T-helper 2 cell (primary cell): ENCODE measurements at places on chromosomes 11 and 22.

DNA sequence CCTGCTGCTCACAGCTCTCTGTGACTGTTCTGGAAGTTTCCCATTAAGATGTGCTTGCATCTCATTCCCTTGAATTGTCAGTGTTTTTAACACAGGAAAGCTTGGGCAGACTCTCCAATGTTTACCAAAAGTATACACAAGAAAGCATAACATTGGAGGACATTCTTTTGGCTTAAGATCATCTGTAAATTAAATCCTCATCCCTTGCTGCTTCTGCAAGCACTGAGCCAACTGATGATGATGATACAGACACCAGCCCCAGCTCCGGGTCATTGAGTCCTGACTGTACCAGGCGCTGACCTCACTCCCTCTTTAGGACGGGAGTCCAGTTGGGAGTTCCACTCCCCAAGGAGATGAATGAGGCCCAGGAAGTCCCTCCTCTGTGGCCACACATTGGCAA lies 23.8 kb downstream of the CD82 start:
- no peak for DNase-seq

DNA sequence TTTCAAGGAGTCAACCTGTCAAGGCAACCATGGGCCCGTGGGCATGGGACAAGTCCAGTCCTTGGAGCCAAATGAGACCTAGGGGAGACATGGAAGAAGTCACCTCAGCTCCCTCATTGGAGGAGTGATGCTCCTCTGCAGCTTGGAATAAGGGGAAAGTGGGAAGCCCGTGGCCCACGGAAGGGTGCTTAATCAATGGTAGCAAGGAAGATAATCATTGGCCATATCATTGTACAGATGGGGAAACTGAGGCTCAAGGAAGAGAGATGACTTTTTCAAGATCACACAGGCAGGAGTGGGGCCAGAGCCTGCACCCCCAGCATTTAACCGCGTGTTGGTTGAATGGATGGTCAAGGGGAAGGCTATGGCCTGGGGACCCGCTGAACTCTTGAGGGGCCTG lies 133.0 kb downstream of the OSBP2 start:
- DNase-seq, result no peak

- DNase-seq, result no peak
Measured at GRCh38 chr22:22401381-22401780, 107.2 kb downstream of the ZNF280B start.

GRCh38 chr11:26607725-26608506 lies 35.9 kb upstream of the MUC15 start:
- no peak for DNase-seq

DNA sequence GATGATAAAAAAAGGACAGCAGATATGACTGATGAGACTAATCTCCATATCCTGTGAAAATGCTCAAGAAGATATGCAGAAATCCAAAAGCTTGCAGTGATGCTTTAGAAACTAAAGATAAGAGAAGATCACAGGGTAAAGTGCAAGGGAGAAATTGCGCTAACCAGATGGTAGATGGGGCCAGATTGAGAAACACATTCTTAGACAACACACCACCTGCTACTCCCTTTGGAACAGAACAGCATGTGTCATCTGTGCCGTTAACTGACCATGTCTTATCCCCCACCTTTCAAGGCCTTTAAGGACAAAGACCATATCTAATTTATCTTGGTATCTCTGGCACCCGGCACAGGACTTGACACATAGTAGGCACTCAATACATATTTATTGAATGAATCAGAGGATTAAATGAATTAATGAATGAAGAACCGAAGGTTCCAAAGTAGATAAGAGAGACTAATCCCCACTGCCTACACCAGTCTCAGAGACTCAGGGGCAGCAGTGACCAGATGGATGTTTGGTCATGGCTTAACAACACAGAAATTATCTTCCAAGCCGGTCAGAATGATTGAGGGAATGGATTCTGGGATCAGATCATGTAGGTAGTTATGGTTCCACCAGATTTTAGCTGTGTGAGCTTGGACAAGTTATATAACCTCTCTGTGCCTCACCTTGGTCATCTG lies 12.3 kb upstream of the P2RY2 start:
- no peak for DNase-seq

DNA sequence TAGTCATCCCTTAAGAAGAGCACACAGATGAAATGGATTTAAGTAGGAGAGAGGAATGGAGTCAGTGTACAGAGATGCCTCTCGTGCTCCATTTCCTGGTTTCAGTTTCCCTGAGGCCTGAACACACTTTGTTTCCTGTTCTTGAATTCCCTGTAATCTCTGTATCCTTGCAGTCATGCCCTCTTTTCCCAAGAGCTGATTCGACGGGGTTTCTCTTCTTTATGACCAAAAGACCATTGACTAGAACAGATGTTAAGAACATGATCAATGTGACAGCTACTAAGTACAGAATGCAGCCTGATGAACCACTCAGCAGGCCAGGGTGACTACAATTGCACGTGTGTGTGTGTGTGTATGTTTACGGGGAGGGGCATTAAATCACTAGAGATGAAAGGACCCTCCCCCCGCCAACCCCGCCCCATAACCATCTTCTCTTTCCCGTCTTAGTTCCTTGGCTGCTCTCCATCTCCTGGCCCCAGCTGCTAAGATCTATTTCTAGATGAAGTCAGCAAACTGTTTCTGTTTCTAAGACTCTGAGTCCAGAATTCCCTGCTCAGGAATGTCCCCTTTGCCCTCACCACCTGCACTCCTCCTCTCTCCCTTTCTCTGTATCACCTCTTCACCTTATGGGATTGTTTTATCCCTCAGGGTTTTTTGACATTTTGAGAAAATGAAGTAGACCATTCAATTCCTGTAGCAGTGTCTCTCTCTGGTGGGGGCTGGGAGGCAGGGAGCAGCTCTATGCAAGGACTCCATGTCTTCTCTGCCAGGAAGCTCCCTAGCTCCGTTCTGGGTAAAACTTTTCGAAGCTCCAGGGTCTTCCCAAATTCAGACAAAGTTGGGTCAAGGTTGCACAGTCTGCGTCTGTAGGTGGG lies 26.0 kb downstream of the SLC22A6 start:
- DNase-seq, result no peak

- no peak for DNase-seq
Measured at GRCh38 chr22:24060375-24060788, 49.3 kb downstream of the CABIN1 start.

DNA sequence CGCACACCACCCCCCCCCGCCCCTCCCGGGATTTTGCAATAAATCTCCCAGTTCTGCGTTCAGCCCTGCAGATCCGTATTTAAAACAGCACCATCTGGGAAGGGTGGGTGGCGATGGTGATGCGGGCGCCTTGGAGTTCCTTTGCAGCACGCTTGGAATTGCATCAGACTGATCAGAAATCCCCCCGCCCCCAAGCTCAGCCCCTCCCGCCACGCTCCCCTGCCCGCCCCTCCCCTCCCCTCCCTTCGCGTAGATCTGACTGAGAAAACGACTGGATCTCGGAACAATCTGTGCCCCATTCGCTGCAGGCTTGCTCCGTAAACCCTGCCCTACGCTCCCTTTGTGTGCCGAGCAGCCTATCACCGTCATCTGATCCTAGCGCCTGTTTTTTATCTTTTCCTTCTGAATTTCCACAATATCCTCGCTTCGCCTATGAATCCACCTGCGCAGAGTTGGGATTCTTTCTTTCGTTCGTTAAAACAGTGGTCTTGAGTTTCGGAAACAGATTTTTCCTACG lies 18.1 kb upstream of the BDNF start:
- DNase-seq, result no peak

GRCh38 chr22:21734540-21735199 lies 924 bp downstream of the YPEL1 start:
- DNase-seq, result no peak

- no peak for DNase-seq
Measured at GRCh38 chr11:6638429-6638828, 17.2 kb downstream of the DCHS1 start.

GRCh38 chr11:64110465-64111375 lies 55.2 kb downstream of the MACROD1 start:
- no peak for DNase-seq

DNA sequence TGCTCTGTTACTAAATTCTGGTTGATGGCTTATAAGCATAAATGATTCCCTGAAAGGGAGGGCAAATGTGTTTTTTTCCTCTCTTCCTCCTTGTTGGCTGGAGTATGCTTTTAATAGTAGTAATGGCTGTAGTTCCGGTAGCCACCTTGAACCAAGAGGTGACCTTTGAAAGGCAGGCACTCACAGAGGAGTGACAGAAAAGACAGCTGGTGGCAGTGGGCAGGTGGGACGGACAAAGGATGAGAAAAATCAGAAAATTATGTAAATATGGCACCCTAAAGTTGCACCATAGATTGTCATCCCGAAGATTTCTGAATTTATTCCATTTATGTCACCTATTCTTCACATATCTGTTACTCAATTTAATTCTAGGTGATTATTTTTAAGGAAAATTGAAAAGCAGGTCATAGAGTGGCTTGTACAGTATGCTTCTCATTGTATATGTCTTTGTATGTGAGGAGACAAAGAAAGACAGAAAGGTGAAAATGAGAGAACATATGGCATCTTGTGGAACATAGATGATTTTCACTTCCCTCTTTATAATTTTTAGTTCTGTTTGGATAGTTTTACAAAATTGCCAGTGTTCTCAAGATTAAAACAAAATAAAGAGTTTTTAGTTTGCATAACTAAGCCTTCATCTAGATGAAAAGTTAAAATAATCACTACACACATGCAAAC lies 17.0 kb downstream of the CASP12 start:
- no peak for DNase-seq

DNA sequence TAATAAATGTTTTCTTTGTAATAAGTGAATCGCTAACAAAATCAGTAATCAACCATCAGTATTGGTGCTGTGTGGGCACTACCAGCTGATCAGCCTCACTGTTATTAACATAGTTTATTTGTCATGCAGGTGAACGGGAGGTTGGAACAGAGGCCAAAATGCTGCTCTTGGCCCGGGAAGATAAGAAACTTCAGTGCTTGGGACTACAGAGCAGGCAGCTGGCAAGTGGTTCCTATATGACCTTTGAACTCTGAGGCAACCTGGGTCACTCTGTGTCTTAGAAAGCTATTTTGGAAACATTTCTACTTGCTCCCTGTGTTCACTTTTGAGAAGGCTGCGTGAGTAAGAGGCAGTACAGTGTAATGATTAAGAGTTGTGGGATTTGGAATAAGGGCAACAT lies 36.5 kb upstream of the DNAJB13 start:
- no peak for DNase-seq

- no peak for DNase-seq
Measured at GRCh38 chr11:72039031-72039855, 40.5 kb downstream of the IL18BP start.
